ENCODE measurements at places on chromosomes 7 and 10.

DNA sequence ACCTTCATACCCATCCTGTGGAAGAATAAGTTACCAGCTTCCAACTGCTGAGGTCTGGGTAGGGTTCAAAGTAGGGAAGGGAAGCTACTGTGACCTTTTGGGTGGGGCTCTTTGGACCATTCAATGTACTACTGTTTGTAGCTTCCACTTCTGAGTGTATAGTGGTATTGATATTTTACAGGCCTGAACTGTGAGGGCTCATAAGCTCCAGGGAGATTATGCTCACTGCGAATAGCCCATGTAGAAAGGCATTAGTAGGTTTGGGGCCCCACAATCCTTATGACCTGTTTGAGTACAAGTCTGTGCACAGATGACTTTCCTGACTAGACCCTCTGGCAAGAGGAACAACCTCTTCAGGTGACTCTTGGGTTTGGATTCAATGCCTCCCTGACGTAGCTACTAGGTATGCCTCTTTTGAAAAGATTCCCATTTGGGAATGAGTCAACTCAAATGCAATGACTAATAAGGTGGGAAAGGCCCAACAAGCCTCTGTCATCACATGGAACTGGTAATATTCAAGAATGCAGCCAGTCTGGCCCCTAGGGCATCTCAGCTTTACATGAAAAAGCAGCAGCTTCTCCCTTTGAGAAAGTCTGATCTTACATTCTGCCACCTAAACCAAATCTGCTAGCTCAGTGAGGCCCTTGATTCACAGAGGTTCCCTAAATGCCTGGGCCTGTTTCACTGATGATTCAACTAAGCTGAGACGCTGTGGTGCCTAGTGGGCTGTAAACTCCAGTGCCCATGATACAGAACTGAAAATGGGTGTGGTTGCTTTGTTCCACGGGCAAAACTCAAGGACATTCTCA, 79.8 kb downstream of the ABI1 start:
- peak; percentile 76 for ATAC-seq

DNA sequence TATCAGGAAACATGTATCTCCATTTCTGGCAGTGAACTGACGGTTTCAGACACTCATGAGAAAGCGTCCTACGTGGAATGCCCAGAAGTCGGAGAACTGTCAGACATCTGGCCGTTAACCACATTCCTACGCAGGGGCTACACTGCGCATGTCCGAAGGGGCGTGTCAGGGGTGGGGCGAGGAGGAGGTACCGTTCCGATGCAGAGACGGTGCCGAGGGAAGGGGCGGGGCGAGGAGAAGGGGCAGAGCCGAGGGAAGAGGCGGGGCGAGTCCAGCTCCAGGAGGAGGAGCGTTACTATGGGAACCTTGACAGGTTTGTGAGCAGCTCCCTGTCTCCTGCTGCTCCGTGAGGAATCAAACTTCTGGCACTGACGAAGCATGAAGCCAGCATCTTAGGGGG, 366.9 kb upstream of the NUPR2 start:
- no peak for ATAC-seq

GRCh38 chr10:13834581-13835286, 248.0 kb downstream of the PRPF18 start:
- no peak for ATAC-seq

DNA sequence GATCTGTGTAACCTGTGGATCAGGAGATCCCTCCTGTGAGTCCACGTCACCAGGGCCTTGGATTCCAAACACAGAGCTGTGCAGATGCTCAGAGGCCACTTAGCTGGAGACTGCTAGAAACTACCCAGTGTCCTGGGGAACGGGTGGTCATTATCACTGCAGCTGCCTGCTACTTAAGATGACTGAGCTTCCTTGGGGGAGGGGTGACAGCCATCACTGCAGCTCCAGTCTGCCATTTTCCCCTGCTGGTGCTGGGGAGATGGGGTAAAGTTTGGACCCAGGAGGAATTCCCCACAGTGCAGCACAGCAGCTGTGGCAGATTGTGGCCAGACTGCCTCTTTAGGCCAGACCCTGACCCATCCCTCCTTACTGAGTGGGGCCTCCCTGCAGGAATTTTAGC, 78.8 kb upstream of the VOPP1 start:
- no peak for ATAC-seq

- ATAC-seq = peak; percentile 86
These were observed 84.1 kb downstream of the PTPRE start for GRCh38 chr10:127990846-127991542.

GRCh38 chr10:116268976-116269375, 4.0 kb downstream of the GFRA1 start:
- ATAC-seq = no peak

DNA sequence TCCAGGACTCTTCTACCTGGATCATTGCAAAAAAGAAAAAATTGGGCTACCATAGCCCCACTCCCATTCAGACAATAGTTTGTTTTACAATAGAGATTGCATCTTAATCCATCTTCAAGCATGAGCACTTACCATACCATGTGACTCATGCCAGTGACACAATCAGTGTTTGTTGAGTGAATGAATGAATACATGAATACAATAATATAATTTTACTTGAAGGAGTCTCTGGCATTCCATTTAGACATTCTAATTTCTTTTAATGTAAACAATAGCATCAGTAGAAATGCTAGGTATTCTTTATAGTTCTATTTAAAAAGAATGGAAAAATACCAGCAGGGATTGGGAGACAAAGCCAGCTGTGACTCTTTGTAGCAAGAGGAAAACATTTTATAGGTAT, 141.6 kb upstream of the AKR1E2 start:
- ATAC-seq = no peak

GRCh38 chr10:11057448-11057847, 39.8 kb downstream of the CELF2 start:
- ATAC-seq = no peak

DNA sequence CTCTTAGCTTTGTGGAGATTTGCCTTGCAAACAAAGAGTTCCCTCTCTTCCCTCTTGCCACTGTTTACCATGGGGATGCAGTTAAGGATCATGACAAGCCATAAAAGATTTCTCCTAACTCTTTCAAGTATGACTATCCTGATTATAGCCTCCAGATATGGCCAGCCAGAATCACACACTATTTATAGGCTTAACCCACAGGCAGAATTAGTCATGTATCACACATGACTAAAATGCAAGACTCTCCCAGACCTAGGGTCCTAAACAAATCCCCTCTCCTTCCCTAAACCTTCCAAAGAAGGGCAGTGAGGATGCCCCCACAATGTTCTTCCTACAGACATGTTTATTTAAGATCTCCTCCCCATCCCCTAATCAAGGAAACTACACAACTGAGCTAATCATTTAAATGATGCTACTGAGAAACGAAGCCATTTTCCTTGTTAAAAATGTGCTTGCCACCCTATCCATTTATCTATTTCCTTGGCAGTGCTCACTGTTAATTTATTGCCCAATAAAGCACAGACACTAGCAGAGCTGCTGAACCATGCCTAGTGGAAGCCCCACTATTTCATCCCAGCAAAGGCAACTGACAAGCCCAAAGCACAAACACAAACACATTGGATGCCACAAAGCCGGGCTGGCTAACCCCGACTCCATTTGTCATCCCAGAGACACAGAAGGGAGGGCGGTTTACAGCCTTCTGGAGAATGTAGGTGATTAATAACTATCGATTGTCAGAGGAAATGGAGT, 363.4 kb downstream of the KCNMA1 start:
- ATAC-seq = no peak

GRCh38 chr7:1283941-1284742, 51.5 kb downstream of the UNCX start:
- ATAC-seq = no peak

DNA sequence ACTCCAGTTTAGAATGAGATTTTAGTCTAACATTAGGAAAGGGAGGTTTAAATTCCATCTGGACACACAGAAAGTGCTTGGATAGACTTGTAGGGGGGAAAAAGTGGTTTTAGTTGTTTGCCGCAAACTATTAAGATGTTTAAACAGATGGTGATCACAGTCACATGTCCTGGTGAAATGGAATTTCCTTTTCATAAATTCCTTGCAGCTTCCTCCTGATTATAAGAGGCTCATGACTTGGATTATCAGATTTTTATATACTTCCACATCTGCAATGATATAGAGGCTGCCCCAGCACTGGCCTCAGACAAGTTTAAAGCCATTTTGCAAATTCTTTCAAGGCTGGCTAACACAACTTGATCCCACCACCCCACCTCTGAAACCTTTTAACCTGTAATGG, 106.4 kb upstream of the ARMC3 start:
- no peak for ATAC-seq

DNA sequence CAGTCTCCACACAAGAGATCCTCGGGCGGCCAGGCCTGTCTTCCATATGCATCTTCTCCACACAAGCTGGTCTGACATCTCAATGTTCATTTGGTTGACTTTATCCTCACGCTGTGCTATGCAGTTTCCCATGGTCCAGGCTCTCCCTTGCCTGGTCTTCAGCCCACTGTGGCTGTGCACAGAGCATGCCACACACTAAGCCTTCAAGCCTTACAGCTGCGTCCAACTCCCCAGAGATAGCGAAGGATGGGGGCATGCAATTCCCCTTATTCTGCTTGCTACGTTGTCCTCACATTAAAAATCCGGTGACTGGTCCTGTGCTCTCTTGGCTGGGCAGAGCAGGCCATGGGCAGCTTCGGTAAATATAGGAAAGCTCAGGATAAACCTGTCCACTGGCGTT, 188.7 kb upstream of the TCERG1L start:
- no peak for ATAC-seq

Data from activated CD4-positive, CD25-positive, alpha-beta regulatory T cell treated with anti-CD3 and anti-CD28 coated beads, Interleukin-2, amount 50 U/mL, for 24 hours (primary cell).